Nephron progenitor cell (in vitro differentiated cells): ENCODE measurements at places on chromosomes 6 and 20.

GRCh38 chr20:14582855-14583254 is 245.4 kb upstream of the FLRT3 start:
- DNase-seq, result no peak

DNA sequence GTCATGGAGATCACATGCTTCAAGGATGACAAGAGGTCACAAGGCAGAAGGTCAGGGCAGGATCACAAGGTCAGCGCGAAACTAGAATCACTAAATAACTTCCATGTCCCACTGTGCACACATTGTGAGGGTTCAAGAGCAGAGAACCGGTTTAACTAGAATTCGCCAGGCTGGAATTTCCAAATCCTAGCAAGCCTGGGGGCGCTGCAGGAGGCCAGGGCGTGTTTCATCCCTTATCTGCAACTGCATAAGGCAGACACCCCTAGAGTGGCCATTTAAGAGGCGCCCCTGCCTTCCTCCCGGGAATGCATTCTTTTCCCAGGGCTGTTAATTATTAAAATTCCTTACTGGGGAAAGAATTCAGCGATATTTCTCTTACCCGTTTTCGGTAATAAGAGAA is 40.2 kb upstream of the SLC22A1 start:
- DNase-seq, result no peak

DNA sequence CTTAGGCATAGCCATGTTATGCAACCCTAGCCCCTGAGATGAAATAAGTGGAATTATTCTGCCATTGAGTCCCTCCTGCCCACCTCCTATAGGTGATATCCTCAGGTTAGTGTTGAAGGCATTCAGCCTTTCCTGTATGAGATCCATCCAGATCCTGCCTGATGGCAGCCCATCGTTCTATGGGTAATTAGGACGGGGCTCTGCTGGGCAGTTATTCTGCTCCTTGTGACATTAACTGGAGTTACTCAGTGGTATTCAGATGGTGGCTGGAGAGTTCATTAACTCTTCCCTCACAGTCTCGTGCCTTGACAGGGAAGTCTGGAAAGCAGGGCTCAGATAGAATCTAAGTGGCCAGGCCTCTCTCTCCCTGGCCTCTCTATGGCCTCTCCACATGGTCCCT is 9.3 kb upstream of the GMDS start:
- no peak for DNase-seq

GRCh38 chr6:156912431-156912830 is 135.3 kb downstream of the ARID1B start:
- no peak for DNase-seq

GRCh38 chr6:92124200-92124651 is 1295.1 kb downstream of the EPHA7 start:
- DNase-seq, result no peak

GRCh38 chr6:74093361-74093760 is 397.4 kb downstream of the CD109 start:
- no peak for DNase-seq

GRCh38 chr6:137717074-137718073 is 149.7 kb upstream of the TNFAIP3 start:
- DNase-seq, result no peak

GRCh38 chr6:87637106-87637505 is 47.2 kb downstream of the ORC3 start:
- DNase-seq, result no peak

- no peak for DNase-seq
Measured at GRCh38 chr6:84977363-84977705, 212.9 kb upstream of the TBX18 start.

GRCh38 chr20:10218536-10219451 is at the start of gene SNAP25:
Gene SNAP25 (plus strand): TSS chr20:10218830. CDS start chr20:10275492, 56,662 bp downstream.
- peak; percentile 83 for DNase-seq

DNA sequence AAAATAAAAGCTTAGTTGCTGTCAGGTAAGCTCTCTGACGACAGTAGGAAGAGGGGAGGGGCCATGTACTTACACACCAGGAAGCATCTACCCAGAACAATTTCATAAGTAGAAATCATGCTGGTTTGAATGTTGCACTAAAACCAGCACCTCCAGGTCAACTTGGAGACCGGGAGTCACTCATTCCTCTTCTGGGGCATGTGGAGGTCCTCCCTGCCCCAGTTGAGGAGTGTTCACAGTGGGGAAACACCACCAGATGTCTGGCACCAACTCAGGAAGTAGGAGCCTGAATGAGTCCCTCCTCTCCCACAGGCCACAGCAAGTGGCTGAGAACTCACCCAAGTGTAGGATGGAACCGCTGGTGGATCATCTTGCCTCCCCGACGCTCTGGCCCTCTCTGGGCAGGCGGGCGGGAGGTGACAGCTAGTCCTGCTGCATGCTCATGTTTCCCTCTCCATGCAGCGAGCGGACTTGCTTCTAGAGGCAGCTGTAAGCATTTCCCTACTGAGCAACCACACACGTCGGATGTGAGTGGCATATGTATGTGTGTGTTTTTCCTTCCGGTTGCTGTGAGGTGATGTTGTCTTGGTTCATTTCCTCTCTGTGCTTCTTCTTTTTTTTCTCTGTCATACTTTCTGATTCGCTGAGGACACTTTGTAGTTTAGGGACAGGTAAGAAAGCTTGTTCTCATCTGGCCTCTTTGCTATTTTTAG is 149.5 kb upstream of the NEDD9 start:
- no peak for DNase-seq

DNA sequence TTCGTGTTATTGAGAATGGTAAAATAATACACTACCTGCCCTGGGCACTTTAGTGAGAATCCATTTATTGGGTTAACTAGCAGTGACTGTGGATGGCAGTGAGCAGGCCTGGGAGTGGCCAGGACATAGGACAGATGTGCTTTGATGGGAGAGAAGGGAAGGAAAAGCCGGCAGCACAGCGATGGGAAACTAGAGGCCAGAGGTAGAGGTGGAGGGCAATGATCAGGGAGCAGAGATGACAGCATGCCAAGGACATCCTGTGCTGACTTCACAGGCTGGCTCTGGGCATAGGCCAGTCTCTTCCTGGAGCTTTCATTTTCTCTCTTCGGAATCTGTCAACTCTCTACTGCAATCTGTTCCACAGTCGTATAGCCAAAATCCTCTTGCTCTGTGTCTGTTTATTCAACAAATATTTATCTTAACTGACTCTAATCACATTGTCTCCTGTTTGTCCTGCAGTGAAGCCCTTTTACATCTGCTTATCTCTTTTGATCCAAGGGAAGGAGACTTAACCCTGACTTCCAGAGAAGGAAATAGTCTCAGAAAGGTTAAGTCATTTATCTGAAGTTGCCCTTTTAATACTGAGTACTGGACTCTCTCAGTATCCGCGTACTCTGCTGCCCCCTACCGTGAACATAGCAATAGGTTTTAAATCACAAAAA is 18.4 kb upstream of the MMP24 start:
- DNase-seq, result peak; percentile 81

DNA sequence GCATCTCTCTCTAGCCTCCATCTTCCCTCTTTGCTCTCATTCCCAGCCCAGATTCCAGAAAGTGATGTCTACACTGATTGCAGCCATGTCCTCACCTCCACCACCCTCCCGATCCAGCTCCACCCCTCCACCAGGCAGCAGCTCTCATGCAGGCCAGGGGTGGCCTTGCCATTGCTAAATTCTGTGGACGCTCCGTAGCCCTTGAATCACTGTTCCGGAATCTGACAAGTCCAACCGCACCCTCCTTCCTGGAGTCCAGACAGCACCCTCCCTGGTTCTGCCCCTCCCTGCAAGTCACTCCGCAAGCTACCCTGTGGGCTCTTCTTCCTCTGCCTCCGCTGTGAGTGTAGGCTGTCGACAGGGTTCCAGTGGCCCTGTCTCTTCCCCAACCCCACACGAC is 26.2 kb downstream of the TNXB start:
- DNase-seq, result no peak

GRCh38 chr6:77457720-77458349 is 5.5 kb downstream of the HTR1B start:
- peak; percentile 82 for DNase-seq

DNA sequence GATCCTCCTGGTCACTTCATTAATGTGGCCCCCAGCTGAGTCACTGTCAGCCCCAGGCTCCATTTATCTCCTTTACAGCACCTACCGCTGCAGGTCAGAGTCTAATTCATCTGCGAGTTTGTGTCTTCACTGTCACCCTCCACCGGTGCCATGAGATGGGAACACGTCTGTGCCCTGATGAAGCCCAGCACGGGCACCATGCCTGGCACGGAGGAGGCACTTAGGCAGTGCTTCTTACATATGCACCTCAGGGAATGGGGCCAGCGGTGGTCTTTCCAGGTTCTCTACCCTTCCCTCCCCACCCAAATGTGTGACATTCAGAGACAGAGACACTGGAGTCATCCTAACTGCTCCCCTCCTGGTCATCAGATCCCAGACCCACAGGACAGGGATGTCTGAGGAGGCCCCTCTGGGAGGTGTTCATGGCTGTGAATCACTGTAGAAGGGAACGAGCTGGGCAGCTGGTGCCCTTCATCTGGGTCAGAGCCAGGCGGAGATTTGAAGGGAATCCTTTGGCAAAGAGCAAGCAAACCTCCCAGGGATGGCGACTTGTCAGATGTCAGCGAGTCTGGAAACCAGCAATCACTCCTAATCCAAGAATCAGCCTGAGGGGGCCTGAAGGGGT is 364.6 kb downstream of the PREX1 start:
- DNase-seq, result no peak

- no peak for DNase-seq
Measured at GRCh38 chr6:159899994-159900745, 9.4 kb downstream of the MAS1 start.

DNA sequence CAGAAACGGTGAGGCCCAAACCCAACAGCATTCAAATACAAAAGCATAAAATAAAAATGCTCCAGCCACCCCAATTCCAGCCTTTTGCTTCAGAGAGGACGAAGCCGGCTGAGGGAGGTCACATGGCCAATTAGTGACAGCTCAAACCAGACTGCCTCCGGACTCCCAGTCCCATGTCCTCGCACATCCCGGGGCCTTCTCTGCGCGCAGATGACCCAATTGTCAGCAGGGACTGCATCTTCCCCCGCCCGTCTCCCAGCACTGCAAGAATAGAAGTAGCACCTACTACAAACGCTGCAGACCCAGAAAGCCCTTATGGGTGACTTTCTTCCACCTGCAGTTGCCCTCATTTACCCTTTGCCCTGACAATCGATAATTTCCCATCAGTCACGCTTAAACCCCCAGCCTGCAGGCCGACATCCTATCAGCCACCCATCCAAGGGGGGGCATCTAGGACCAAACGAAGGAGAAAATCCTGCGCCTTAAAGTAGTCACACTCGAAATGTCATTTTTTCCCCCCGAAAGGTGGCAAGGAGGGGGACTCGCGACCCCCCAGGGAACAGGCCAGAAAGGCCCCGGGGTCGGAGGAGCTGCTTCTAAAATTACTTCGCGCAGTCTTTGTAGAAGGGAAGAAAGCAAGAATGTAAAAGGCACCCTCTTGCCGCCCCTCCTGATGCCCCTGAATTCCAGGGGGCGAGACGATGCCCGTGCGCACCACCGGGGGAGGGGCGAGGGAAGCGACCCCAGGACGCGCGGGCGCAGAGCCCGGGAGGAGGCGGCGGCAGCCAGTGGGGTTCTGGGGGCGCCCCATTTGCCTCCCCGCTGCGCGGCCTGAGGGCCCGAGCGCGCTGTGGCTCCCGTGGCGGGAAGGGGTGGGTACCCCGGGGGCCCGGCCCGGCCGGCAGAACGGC is 792 bp downstream of the SLC23A2 start:
- DNase-seq, result peak; percentile 38

- no peak for DNase-seq
Measured at GRCh38 chr6:136763255-136763654, 29.0 kb downstream of the MAP3K5 start.

GRCh38 chr6:106782536-106783285 is 153.3 kb downstream of the QRSL1 start:
- DNase-seq, result no peak

DNA sequence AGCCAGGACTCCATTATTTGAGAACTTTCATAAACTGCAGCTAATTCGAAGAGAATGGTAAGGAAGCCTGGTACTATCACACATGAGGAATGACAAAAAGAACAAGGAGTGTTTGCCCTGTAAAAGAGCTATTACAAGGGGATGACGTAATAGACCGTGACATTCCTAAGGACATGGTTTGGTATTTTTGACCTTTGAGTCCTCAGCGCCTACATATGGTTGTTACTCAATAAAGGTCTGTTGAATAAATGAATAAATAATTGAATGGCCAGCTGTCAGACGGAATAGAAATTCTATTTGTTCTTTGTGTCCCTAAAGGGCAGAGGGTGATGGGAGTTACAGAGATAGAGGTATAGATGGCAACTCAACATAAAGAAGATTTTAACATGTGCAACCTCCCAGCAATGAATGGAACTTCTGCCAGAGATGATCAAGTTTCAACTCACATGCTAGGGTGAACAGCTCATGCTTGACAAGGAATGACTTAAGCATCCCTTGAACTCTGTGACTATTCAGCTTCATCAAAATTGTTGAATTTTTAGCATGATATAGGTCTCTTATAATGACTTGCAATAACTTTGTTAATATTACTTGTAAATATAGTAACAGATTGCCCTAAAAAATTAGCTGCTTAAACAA is 115.4 kb downstream of the TENT5A start:
- no peak for DNase-seq

DNA sequence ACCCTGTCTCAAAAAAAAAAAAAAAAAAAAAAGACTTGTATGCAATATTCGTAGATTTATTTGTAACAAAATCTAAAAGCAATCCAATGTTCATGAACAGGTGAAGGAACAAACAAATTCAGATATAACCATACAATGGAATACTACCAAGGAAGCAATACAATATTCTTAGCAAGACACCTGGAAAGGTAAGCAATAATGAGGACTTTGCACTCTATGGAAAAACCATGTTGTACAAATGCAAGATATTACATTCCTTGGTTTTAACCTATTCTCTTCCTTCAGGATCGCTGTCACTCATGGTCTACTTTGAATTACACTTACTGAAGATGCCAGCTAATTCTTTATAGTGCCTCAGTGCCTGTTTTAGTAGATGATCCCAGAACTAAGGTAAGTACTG is 14.7 kb upstream of the ADGRF1 start:
- no peak for DNase-seq

DNA sequence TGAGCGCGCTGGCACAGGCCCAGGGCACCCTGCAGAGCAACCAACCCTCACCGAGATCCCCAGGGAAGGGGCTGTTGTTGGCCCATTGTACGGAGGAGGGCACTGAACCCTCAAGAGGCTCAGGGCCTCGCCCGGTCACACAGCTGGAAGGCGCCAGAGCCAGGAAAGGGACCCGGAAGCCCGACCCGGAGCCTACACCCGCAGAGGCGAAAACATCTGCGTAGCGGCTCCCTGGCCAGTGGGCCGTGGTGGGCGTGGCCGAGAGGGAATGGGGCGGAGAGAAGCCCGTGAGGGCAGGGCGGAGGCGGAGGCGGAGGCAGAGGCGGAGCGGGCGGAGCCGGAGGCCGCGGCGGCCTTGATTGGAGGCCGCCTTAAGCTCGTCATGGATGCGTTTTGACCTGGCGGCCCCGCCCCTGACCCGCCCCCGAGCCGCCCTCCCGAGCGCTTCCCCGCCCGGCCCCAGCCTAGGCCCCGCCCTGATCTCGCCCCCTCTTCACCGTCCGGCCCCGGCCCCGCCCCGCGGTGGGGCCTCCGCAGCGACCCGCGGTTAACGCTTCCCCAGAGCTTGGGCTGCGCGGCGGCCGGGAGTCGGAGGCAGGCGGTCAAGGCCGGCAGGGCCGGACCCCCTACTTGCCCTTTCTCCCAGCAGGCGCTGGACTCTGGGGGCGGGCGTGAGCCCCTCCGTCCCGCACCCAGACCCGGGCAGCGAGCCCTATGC is 2.1 kb upstream of the MRGBP start:
- DNase-seq, result peak; percentile 99
